ENCODE measurements at places on chromosomes 2 and 18.

GRCh38 chr18:68241881-68242280 lies 473.0 kb downstream of the TMX3 start:
- no peak for DNase-seq

DNA sequence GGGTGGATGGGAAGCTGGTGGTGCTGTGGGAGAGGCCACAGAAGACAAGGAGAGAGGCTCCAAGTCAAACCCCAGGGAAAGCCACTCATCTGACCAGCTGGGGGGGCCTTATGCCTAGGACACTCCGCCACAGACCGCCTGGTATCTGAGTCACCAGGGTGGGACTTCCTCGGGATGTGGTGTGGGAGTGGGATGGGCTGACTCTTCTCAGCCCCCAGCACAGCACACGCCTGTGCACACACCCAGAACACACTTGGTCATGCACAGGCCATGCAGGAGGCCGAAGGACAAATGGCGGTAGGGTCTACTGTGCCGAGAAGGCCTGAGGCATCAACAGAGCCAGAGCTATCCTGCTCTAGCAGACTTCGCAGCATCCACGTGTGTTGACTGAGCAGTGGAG lies 136.4 kb downstream of the INHBB start:
- DNase-seq: no peak

- no peak for DNase-seq
Observed at GRCh38 chr18:79403723-79404566, 8.2 kb downstream of the NFATC1 start.

- no peak for DNase-seq
Observed at GRCh38 chr2:217998926-217999594, 3.7 kb downstream of the TNS1 start.

DNA sequence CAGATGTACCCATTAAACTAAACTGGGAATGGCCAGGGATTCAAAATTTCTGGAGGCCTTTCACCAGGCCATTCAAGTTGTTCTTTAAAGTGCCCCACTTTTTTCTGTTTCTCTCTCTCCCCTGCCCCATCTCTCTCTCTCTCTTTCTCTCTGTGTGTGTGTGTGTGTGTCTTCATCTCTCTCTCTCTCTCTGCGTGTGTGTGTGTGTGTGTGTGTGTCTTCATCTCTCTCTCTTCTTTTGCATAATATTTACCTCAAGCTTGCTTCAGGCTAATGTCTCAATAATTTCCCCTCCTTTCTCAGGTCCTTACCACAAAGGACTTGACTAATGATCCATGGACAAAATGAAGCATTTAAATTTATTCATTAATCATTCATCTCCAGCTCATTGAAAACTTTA lies 164.2 kb upstream of the KLHL14 start:
- no peak for DNase-seq

GRCh38 chr2:118968042-118968441 lies 26.0 kb downstream of the MARCO start:
- no peak for DNase-seq

DNA sequence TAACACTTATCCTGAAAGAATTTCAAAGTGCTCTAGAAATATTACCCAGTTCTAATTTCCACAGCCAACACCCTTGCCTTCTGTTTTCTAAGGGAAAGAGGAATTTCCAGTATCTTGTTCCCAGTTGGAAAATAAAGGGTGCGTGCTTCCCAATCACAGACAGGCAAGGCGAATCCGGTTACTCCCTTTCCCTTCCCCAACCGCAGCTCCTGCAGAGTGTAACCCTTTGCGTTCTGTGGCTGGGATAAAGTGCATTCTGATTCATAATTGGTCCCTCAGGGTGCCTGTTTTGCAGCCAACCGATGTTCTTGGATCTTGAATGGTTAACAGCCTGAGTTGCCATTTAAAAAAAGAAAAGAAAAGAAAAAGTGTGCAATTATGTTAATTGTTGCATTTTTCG lies 40.6 kb upstream of the PGAP1 start:
- DNase-seq: no peak

- DNase-seq: no peak
Observed at GRCh38 chr2:136496966-136497365, 268.4 kb upstream of the THSD7B start.

- DNase-seq: no peak
Observed at GRCh38 chr2:226934546-226935201, 98.8 kb downstream of the RHBDD1 start.

- no peak for DNase-seq
Observed at GRCh38 chr2:142504754-142505153, 372.7 kb upstream of the KYNU start.

DNA sequence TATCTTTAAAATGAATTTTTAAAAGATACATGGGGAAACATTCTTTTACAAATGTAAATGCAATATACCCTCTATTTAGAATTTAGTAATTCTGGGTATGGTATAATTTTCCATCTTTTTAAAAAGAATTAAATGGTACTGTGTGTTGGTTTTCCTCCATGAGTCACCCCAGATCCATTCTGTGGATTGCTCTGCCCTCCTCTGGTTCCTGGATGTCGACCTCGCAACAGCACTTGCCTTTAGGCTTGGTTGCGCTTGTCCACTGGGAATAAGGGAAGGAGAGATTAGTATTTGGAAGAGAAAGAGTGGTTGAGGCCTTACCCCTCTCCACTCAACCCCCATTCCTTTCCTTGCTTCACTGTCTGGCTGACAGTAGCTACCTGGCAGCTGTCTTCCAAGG lies 90.4 kb downstream of the FTCDNL1 start:
- no peak for DNase-seq

GRCh38 chr2:165635532-165635931 lies 158.5 kb downstream of the GALNT3 start:
- DNase-seq: no peak

GRCh38 chr2:216884347-216884746 lies 24.5 kb upstream of the TNP1 start:
- no peak for DNase-seq

- DNase-seq: no peak
Observed at GRCh38 chr2:10245661-10246060, 57.0 kb upstream of the HPCAL1 start.

DNA sequence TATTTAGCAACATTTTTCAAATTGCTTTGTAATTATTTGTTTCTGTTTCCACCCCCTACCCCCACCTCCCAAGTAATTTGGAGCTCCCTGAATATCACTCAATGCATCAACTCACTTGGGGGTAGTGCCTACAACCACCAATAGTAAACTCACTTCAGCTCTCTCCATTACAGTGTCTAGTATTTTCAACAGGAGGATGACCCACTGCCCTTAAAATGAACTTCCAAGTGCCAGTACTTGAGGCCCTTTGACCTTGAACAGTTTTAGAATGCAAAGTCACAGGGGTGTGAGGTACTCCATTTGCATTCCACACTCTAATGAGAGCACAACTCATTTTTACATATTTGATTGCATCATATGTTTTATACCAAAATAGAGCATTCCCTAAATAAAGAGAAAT lies 523.0 kb downstream of the ERBB4 start:
- no peak for DNase-seq

GRCh38 chr2:55567298-55567697 lies 47.8 kb downstream of the CFAP36 start:
- no peak for DNase-seq

DNA sequence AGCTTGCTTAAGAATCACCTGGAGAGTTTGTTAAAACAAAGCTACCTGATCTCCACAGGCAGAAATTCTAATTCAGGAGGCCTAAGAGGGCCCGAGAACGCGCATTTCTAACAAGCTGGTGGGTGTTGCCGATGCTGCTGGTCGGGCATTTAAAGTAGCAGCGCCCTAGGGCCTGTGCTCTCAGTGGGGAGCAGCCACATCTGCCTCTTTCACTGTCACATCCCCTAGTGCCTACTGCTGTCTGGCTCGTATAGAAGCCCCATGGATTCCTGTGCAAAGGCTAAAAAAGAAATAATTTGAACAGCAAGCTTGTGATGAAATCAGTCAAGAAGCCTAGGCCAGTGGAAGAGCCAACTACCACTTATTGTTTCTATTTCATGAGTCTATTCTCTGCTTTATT lies 126.7 kb upstream of the SMIM21 start:
- no peak for DNase-seq

GRCh38 chr2:26575836-26576564 lies 65.2 kb downstream of the CIB4 start:
- DNase-seq: no peak

- no peak for DNase-seq
Observed at GRCh38 chr2:95121093-95121406, 558 bp downstream of the MRPS5 start.

GRCh38 chr2:28074137-28074536 lies 183.6 kb downstream of the BABAM2 start:
- DNase-seq: no peak

GRCh38 chr2:1487758-1488157 lies 74.5 kb downstream of the TPO start:
- DNase-seq: no peak

DNA sequence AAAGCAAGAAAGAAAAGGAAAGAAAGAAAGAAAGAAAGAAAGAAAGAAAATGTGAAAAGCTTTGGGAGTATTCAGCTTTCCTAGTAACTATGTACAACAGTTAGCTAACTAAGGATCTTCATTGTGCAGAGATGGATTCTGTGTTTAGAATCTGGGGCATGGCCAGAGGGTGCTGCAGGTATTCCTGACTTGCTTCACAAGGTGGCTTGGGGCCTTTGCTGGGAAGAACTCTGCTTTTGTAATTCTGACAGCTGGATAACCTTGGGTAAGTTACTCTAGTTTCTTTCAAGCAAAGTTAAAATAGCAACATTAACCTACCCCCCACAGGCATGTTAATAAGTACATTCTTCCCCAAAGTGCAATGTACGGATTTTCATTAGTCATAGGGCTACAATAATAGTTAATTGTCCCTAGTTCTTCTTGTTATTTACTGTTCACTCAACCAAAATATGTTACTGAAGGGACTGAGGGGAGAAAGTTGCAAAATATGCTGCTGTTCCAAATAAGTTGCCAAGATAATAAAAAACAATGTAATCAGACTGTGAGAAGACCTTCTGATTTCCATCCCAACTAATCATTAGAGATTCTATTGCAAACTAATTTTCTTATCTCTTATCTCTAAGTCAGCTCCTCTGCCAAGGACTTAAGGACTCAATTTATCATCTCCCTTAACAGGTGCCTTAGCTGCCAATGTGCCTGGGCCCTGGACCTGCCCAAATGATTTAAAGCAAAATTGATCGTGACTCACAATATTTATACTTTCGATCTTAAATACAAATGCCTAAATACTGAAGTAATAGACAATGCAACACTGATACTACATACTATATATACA lies 50.3 kb downstream of the SERPINB8 start:
- no peak for DNase-seq

DNA sequence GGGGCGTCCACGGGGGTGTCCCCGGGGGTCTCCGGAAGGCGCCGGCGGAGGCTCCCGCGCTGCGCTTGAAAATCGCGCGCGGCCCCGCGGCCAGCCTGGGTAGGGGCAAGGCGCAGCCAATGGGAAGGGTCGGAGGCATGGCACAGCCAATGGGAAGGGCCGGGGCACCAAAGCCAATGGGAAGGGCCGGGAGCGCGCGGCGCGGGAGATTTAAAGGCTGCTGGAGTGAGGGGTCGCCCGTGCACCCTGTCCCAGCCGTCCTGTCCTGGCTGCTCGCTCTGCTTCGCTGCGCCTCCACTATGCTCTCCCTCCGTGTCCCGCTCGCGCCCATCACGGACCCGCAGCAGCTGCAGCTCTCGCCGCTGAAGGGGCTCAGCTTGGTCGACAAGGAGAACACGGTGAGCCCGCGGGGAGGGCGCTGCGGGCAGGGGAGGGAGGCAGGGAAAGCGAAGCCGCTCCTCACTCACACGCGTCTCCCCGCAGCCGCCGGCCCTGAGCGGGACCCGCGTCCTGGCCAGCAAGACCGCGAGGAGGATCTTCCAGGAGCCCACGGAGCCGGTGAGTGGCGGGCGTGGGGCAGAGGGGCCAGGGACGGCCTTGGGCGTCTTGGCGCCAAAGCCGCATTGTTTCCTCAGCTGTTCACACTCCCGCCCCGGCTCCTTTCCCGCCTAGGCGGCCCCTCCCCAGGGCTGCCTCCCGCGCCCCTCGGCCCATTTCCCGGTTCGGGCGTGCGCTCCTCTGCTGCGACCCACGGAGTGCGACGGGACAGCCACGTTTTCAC lies at the start of gene RRM2:
RRM2 (plus strand) TSS at position 240 of the 781 bp plus-strand sequence; CDS start at position 300, 60 bp downstream.
- DNase-seq: peak; percentile 93

DNA sequence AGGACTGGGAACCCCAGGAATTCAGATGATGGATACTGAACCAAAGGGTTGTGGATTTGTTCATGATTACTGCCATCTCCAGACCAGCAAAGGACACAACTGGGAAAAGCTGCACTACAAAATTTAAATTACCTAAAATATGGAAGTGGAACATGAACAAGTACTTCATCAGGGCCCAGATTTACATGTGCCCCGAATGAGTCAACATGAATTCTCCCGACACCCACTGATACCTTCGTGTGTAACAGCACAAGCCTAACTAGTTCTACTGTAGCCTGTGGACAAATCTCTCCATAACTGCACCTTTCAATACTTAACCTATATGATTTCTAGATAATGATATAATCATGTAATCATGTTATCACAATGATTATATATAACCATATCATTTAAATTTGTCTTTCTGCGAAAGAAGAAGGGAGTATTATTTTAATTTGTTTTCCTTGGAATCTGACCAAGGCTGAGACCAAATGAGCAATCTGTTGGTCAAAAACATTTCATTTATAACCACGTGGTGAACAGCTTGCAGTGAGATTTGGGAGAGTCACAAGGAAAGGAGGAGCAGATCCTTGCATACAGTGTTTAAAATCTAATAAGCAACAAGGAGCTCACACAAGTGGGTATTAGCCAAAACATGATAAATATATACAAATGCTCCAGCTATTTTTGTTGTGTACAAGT lies 70.5 kb downstream of the CACNB4 start:
- DNase-seq: no peak

GRCh38 chr2:152505495-152505906 lies 170.5 kb downstream of the FMNL2 start:
- DNase-seq: no peak

- no peak for DNase-seq
Observed at GRCh38 chr2:178008636-178009289, 63.8 kb downstream of the PDE11A start.

- DNase-seq: no peak
Observed at GRCh38 chr2:155377266-155377680, 678.8 kb downstream of the KCNJ3 start.

DNA sequence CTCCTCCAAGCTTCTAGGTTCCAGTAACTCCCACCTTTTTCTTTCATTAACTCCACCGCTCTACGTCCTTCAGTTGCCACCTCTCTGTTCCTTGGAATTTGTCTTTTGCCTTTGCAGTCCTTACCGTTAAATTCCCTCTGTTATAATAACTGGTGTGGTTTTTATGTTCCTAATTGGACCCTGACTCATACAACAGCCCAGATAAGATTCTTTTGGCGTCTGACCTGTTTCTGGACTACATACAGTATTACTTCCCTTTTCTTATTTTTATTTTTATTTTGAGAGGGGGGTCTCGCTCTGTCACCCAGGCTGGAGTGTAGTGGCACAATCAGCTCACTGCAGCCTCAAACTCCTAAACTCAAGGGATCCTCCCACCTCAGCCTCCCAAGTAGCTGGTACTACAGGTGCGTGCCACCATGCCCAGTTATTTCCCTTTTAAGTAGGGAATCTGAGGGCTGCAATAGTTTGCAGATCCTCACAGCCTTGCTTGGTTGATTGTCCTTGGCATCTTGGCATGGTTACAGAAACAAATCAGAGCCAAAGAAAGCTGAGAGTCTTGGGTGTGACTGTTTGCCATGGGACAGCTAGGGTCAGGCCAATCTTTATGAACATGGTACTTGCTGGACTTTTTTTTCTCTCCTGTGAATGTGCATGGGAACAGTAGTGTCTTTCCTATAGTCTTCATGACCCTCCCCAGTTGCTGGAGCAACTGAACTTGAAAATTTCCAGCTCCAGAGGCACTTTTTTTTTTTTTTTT lies 22.0 kb downstream of the TCF23 start:
- no peak for DNase-seq

- DNase-seq: no peak
Observed at GRCh38 chr2:7674606-7675005, 757.4 kb downstream of the RNF144A start.

Measured in ureter (tissue), 1 donor.